Karpas-422 (cell line): ENCODE measurements at places on chromosomes 4 and X.
A peak's percentile ranks its signal among the peaks of the same experiment; 100 is the strongest.

GRCh38 chr4:120524237-120524636 is 398.3 kb downstream of the PRDM5 start:
- no peak for DNase-seq
- H3K27ac ChIP-seq = no peak overlapping the region
- H3K36me3 ChIP-seq = no peaks in the 10 kb centered on the region
- H3K27me3 ChIP-seq = no peaks in the 10 kb centered on the region

DNA sequence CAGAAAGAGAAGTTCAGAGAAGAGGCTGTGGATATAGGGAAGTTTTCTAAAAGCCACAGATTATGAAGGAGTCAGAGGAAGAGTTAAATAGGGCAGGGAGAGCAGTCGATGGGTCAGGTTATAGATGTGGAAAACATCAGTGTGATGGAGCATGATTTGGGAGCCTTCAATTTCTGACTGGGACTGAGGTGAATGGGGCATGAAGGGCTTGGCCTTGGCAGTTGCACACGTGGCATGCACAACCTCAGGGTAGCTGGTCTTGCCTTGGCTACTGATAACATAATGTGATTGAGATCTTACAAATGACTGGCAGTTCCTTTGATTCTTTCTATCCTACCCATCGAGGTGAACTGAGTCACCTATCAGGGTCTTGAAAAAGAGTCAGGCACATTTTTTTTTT is 59.7 kb downstream of the AFM start:
- H3K4me1 ChIP-seq = no peaks in the 10 kb centered on the region
- H3K4me3 ChIP-seq = no peak overlapping the region
- no peak for DNase-seq

- DNase-seq = no peak
- no peak overlapping the region for H3K4me3 ChIP-seq
- no peaks in the 10 kb centered on the region for H3K36me3 ChIP-seq
- H3K4me1 ChIP-seq = no peaks in the 10 kb centered on the region
- no peaks in the 10 kb centered on the region for H3K27me3 ChIP-seq
- no peak overlapping the region for H3K27ac ChIP-seq
Measured at GRCh38 chrX:112844250-112844649, 3.6 kb upstream of the AMOT start.

GRCh38 chrX:134711135-134711921 is 53.1 kb upstream of the PLAC1 start:
- H3K36me3 ChIP-seq = no peaks in the 10 kb centered on the region
- H3K4me3 ChIP-seq = no peak overlapping the region
- no peaks in the 10 kb centered on the region for H3K27me3 ChIP-seq

DNA sequence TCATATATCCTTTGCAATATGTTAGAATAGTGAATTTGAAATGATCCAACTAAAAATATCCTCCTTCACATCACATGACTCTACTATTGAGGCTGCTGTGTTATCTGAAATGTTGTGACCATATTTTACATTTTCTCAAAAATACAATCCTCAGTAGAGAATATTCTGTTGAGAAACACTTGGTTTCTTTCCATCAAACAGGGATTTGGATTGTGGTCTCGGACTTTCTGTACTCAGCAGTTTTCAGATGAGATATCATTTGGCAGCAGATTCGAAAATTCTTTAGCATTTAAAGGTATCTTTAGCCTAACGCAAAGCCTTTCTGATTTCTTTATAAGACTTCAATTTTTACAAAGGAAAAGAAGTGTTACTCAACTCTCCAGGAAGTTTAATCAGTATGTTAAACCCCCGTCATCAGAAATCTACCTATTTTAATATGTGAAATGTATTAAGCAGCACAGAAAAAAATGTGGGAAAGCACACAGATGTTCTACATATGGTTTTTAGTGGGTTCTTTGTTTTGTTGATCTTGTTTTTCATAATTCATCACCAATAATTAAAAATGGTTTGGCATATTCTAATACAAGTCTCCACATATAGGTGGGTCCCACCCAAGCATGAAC is 55.4 kb upstream of the ANXA3 start:
- no peaks in the 10 kb centered on the region for H3K27me3 ChIP-seq
- H3K4me1 ChIP-seq = no peaks in the 10 kb centered on the region
- no peak overlapping the region for H3K27ac ChIP-seq
- H3K36me3 ChIP-seq = no peaks in the 10 kb centered on the region

GRCh38 chrX:53685711-53686110 is 808 bp downstream of the HUWE1 start:
- peak overlapping the region; percentile 66 for H3K4me3 ChIP-seq
- no peaks in the 10 kb centered on the region for H3K27me3 ChIP-seq
- peaks cover 25% of the 10 kb centered on the region for H3K4me1 ChIP-seq
- DNase-seq = no peak
- peaks cover 9% of the 10 kb centered on the region for H3K36me3 ChIP-seq

GRCh38 chr4:158861281-158861680 is 92.5 kb downstream of the FNIP2 start:
- H3K36me3 ChIP-seq = no peaks in the 10 kb centered on the region
- H3K27me3 ChIP-seq = no peaks in the 10 kb centered on the region
- H3K27ac ChIP-seq = no peak overlapping the region
- no peak overlapping the region for H3K4me3 ChIP-seq
- DNase-seq = no peak
- H3K4me1 ChIP-seq = no peaks in the 10 kb centered on the region

GRCh38 chr4:129092631-129093190 is 628 bp downstream of the SCLT1 start:
- H3K36me3 ChIP-seq = peaks cover 18% of the 10 kb centered on the region
- peak overlapping the region; percentile 87 for H3K4me3 ChIP-seq
- peak overlapping the region; percentile 75 for H3K27ac ChIP-seq
- H3K27me3 ChIP-seq = no peaks in the 10 kb centered on the region

GRCh38 chr4:153114771-153115321 is 89.4 kb upstream of the TRIM2 start:
- H3K4me1 ChIP-seq = peaks cover 11% of the 10 kb centered on the region
- DNase-seq = no peak
- no peak overlapping the region for H3K4me3 ChIP-seq
- no peak overlapping the region for H3K27ac ChIP-seq
- H3K36me3 ChIP-seq = no peaks in the 10 kb centered on the region

- H3K4me3 ChIP-seq = no peak overlapping the region
- no peak overlapping the region for H3K27ac ChIP-seq
- H3K27me3 ChIP-seq = no peaks in the 10 kb centered on the region
Measured at GRCh38 chrX:149962010-149962409, 23.7 kb upstream of the EOLA2 start.

GRCh38 chr4:30744386-30744785 is 24.2 kb downstream of the PCDH7 start:
- H3K4me1 ChIP-seq = no peaks in the 10 kb centered on the region
- H3K27ac ChIP-seq = no peak overlapping the region
- H3K36me3 ChIP-seq = no peaks in the 10 kb centered on the region
- no peak overlapping the region for H3K4me3 ChIP-seq
- no peaks in the 10 kb centered on the region for H3K27me3 ChIP-seq
- no peak for DNase-seq

- no peak overlapping the region for H3K27ac ChIP-seq
- no peaks in the 10 kb centered on the region for H3K4me1 ChIP-seq
- no peak overlapping the region for H3K4me3 ChIP-seq
- no peak for DNase-seq
Measured at GRCh38 chr4:121717680-121718237, 21.0 kb upstream of the ANXA5 start.

DNA sequence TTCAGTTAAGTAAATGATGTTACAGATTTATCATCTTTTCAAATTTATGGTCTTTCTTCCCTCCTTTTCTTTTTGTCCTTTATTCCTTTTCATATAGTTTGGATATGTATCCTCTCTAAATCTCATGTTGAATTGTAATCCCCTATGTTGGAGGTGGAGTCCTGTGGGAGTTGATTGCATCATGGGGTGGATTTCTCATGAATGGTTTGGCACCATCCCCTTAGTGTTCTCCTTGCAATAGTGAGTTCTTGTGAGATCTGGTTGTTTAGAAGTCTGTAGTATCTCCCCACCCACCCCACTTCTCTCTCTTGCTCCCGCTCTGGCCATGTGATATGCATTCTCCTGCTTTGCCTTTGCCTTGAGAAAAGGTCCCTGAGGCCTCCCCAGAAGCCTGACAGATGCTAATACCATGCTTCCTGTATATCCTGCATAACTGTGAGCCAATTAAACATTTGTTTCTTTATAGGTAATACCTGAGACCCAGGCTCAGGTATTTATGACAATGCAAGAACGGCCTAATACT is 236.7 kb downstream of the PRDM5 start:
- no peaks in the 10 kb centered on the region for H3K36me3 ChIP-seq
- no peaks in the 10 kb centered on the region for H3K4me1 ChIP-seq
- H3K27me3 ChIP-seq = no peaks in the 10 kb centered on the region
- DNase-seq = no peak
- H3K4me3 ChIP-seq = no peak overlapping the region

- peak overlapping the region; percentile 88 for H3K27ac ChIP-seq
- no peak for DNase-seq
- H3K27me3 ChIP-seq = no peaks in the 10 kb centered on the region
- peaks cover 56% of the 10 kb centered on the region for H3K4me1 ChIP-seq
- peak overlapping the region; percentile 98 for H3K4me3 ChIP-seq
- H3K36me3 ChIP-seq = peaks cover 42% of the 10 kb centered on the region
Measured at GRCh38 chr4:99947190-99947578, 766 bp upstream of the DNAJB14 start.

- no peaks in the 10 kb centered on the region for H3K4me1 ChIP-seq
- H3K27ac ChIP-seq = no peak overlapping the region
- no peak overlapping the region for H3K4me3 ChIP-seq
- no peaks in the 10 kb centered on the region for H3K27me3 ChIP-seq
- no peaks in the 10 kb centered on the region for H3K36me3 ChIP-seq
Measured at GRCh38 chr4:168908851-168909273, 101.2 kb downstream of the CBR4 start.

DNA sequence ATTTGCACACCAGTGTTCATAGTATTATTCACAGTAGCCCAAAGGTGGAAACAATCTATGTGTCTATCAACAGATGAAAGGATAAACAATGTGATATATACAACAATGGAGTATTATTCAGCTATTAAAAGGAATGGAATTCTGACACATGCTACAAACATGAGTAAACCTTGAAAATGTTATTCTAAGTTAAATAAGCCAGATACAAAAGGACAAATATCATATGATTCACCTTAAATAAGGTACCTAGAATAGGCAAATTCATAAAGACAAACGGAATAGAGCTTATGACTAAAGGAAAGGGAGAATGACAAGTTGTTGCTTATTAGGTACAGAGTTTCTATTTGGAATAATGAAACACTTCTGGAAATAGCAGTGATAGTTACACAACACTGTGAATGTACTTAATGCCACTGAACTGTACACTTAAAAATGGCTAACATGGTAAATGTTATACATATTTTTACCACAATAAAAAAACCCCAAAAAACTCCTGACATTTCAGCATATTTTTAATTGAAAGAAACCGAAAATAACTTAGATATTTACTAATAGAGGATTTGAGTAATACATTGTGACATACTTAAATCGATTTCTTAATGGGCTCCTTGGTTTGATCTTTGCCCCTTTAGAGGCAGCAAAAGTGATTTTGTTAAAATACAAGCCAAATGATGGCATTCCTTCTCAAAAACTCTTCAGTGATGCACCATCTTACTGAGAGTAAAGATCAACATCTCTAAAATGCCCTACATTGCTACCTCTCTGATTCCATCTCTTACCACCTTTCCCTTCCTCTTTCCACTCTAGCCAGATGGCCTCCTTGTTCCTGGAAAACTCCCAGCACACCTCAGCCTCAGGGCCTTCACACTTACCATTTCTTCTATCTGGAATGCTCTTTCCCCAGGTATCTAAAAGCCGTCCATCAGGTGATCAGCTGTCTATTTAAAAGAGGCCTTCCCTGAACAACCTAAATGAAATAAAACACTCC is 8.6 kb upstream of the CYP2U1 start:
- DNase-seq = no peak
- H3K36me3 ChIP-seq = no peaks in the 10 kb centered on the region; the same call in 1 of the 2 replicates
- H3K27ac ChIP-seq = no peak overlapping the region
- H3K4me3 ChIP-seq = no peak overlapping the region
- no peaks in the 10 kb centered on the region for H3K4me1 ChIP-seq
- 0 out of 2 replicates have a peak, but pooled peaks cover 3% of the 10 kb centered on the region for H3K27me3 ChIP-seq

DNA sequence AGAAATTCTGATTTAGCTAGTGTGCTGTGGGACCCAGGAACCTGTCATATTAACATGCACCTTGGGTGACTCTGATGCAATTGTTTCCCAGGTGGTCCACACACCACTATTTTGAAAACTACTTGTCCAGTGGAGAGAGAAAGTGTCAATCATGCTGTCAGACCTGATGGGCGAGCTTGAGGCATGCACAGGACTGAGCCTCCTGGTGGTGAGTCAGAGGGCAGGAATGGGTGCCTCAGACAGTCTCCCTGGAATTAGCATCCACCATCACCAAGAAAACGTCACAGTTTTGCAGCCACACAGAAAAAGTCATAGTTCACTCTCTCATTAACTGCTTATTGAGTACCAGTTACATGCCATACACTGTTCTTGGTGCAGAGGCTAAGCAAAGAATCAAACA is 181.8 kb upstream of the MAOA start:
- no peak for DNase-seq
- H3K27me3 ChIP-seq = no peaks in the 10 kb centered on the region
- H3K4me1 ChIP-seq = no peaks in the 10 kb centered on the region

- no peaks in the 10 kb centered on the region for H3K4me1 ChIP-seq
- no peak for DNase-seq
- no peaks in the 10 kb centered on the region; the same call in 1 of the 2 replicates for H3K27me3 ChIP-seq
- no peak overlapping the region for H3K27ac ChIP-seq
Measured at GRCh38 chr4:147854154-147854553, 122.3 kb downstream of the ARHGAP10 start.

DNA sequence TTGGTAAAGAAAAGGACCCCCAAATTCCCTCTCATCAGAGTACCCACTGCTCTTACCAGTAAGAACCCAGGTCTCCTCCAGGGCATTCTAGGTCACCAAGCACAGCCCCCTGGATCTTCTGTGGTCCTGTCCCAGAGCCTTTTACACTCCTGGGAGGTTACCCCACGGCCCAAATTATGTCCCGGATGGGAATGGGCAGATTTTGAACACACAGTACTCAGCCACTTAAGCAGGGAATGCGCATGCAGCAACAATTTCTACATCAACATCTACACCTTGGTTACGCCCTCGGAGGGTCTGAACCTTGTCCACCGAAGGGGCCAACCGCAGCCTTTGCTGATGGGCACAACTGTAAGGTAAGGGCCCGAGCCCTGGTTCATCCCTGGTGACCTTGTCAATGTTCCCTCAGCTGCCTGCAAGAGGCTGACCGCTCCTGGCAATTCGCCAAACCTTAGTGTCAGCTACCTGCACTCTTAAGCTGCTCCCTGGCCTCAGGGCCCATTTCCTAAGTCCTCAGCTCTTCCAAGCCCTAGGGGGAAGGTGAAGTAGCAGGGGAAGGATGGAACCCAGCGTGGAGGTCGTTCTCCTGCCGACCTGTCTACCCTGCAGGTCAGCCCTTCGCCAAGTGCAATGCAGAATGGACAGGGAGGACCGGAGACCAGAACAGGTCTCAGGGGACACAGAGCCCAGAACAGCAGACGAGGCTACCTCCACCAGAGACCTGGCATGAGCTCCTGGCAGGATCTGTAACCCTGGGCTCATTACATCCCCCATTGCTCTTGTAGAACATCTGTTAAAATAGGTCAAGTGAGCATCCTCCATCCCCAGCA is 5.9 kb downstream of the TIMP1 start:
- no peak for DNase-seq
- H3K4me1 ChIP-seq = no peaks in the 10 kb centered on the region
- no peak overlapping the region for H3K4me3 ChIP-seq

GRCh38 chr4:93809773-93810172 is 18.8 kb upstream of the ATOH1 start:
- H3K4me1 ChIP-seq = no peaks in the 10 kb centered on the region
- H3K36me3 ChIP-seq = no peaks in the 10 kb centered on the region
- DNase-seq = no peak
- no peaks in the 10 kb centered on the region for H3K27me3 ChIP-seq
- H3K27ac ChIP-seq = no peak overlapping the region
